ENCODE measurements at places on chromosomes 12 and 14.
A peak's percentile ranks its signal among the peaks of the same experiment; 100 is the strongest.

- DNase-seq, result no peak
Observed at GRCh38 chr12:110282300-110282860, 1.3 kb downstream of the ATP2A2 start.

DNA sequence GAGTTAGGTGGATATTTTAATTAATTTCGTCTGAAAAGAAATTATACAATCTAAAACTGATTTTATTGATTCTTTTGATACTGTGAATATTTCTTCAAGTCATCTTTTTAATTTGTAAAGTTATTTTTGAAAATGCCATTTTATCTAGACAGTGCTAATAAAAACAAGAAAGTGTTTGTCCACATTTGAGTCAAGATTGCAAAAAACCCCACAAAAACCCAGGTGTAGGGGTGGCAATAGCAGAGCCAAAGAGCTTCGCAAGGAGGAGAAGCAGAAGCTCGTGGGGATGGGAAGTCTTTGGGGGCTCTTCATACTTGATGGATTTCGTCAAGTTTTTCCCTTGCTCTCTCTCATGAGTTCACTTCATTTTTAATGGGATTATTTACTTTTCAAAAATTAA lies 6.0 kb downstream of the RNASE6 start:
- no peak for DNase-seq

- DNase-seq, result no peak
Observed at GRCh38 chr12:118960865-118961264, 20.5 kb upstream of the SRRM4 start.

- no peak for DNase-seq
Observed at GRCh38 chr12:120194226-120194533, 335 bp downstream of the GCN1 start.

- peak; percentile 83 for DNase-seq
Observed at GRCh38 chr14:91911474-91912032, 35.9 kb downstream of the FBLN5 start.

All from endodermal cell (in vitro differentiated cells).